Fibroblast of skin of back (primary cell): ENCODE measurements at places on chromosomes 6 and 20.

DNA sequence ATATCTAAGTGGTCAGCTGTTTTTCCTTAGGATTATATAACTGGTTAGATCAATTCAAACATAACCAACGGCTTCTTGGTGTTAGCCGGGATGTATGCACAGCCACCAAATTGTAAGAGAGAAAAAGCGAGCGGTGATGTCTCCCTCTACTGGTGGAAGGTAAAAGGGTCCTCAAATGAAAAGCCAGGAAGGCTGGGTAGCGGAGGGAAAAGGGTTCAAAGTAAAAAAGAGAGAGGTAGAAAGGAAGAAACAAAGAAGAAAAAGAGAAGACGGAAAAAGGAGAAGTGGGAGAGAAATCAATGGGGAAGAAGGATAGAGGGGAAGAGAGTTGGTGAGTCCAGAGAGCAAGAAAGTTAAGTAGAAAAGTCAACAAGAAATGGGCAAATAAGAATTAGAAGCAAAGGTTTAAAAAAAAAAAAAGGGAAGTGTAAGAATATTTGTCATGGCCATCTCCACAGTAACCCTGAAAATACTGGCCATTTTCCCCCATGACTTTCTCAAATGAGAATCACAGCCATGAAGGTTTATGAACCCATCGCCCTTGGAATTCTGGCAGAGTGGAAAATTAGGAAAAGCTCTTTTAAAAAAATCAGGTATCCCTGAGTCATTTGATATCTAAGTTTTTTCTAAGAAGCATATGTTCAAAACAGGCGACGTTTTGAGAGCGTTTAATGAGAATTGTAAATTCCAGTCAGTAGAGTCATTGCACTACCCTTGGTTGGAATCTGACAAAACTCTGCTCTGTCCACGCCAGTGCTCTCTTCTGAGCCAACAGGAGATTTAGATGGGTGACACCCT is 155.6 kb upstream of the SNX9 start:
- DNase-seq = peak; percentile 74

- DNase-seq = no peak
These were observed 13.1 kb downstream of the STMN3 start for GRCh38 chr20:63640086-63640485.

GRCh38 chr6:128244751-128245405 is 275.5 kb downstream of the PTPRK start:
- no peak for DNase-seq

- DNase-seq = no peak
These were observed 37.7 kb upstream of the PRSS16 start for GRCh38 chr6:27209659-27210269.

- peak; percentile 58 for DNase-seq
These were observed 104.5 kb downstream of the CD24 start for GRCh38 chr6:106870069-106870468.

- DNase-seq = no peak
These were observed 139.3 kb downstream of the RFPL4B start for GRCh38 chr6:112486454-112486853.

DNA sequence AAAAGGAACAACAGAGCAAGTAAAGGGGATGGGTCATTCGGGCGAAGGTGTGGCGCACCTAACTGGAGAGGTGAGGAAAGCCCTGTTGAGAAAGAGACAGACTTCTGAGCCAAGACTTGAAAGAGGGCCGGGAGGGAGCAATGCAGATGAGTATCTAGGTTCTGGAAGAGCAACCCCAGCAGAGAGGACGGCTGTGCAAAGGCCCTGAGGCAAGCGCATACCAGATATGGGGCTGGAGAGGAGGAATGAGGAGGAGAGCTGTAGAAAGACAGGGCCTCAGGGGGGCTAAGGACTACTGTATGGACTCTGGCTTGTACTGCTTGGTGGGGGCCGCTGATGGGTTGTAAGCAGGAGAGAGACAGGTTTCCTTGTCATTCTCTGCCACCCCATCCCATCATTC is 21.9 kb downstream of the TRERF1 start:
- no peak for DNase-seq

DNA sequence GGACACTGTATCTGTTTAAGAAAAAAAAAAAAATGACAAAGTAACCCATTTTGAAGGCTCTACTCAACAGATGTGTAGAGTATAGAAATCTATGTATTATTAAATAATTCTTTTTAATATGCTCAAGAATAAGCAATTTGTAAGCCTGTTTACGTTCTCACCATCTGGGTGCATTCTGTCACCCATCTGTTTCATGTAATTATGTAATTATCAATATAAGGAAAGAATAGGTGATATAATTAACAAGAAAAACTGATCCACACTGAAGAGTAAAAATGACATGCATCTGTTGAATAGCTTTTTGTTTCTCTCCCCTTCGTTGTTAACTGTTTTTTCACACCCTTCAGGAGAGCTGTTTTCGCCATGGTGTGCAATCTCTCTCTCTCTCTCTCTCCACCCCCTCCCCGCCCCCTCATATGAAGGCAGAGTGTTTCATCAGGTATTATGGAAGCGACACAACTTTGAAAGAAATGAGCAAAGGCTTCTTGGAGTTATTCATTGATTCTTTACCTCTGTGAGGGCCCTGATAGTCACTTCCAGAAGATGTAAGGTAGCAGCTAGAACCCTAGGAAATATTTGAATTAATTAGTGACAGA is 154.3 kb upstream of the INSM1 start:
- no peak for DNase-seq

DNA sequence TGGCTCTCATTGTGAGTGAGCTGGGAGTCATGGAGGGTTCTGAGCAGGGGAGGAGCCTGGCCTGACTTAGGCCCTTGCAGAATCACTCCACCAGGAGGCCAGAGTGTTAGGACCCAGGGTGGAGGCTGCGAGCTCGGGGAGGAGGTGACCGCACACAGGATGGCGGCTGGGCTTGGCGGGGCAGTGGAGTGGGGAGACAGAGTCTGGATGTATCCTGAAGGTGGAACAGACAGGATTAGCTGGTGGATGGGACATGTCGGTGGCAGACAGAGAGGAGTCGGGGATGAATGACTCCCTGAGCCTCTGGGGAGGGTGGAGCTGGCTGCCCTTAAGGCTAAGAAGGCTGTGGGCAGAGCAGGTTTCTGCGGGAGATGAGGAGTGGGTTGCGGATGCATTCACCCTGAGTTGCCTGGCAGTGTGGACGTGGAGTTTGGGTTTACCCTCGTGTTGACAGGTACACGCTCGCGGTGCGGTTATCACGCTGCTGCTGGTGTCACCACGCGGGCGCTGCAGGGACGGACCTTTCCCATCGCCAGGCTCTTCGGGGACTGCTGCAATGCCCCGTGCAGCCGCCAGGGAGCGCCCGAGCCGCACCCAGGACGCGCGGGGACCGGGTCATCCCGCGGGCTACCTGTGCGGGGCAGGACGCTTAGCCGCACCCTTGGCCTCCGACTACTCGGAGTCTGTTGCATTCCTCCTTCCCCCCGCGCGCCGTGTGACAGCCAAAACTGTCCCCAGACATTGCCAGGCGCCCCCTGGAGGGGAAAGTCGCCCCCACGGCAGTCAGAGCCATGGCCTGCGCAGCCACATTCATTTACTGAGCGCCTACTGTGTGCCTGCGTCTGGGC is 43.0 kb upstream of the PTGIS start:
- peak; percentile 46 for DNase-seq

DNA sequence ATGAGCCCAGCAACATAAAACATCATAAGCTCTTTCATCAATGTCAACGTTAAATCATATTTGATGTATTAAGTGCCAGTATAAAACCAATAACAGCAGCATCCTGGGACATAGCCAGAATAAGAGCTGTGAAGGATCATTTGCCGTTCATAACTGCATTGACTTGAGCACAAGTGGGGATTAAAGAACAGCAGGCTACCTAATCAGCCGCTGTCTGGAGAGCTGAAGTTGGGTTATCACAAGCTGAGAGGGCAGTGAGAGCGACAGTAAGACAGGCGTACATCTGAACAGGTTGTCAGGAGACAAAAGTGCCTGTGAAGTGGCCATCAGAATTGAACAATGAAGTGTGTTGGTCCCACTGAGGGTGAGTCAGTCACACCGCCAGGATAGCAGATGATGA is 269.6 kb downstream of the GRIK2 start:
- no peak for DNase-seq

DNA sequence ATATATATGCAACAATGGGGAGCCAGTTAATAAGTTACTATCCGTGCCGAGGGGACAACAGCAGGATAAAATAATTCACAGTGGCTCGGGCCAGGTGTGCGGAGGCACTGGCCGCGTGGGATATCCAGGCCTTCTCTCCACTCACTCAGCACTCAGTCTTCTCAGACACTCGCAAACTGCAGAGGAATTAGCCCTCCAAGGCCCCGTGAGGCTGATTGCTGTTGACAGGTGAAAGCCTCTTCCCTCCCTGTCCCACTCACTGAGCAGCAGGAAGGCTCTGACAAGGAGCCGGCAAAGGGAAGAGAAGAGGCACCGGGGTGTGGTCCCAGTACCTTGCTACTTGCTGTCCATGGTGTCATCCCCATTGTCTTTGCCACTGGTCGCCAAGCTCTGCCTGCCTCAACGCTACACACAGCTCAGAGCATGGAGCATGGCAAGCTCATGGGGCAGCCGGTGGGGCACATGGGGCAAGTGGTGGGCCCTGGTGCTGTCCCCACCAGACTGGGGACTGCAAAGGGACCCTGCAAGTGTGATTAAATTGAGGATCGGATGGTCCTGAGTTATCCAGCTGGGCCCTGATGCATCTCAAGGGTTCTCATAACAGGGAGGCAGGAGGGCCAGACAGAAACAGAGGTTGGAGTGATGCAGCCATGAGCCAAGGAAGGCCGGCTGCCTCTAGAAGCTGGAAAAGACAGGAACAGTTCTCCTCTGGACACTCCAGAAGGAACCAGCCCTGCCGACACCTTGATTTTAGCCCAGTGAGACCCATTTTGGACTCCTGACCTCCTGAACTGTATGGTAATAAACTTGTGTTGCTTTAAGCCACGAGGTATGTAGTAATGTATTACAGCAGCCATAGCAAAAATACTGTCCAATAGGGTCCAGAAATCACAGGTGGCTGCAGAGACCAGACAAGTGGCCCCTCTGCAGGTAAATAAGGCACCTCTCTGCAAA is 119.7 kb downstream of the PSMB1 start:
- no peak for DNase-seq

GRCh38 chr6:170316071-170316470 is 9.5 kb downstream of the FAM120B start:
- peak; percentile 29 for DNase-seq

DNA sequence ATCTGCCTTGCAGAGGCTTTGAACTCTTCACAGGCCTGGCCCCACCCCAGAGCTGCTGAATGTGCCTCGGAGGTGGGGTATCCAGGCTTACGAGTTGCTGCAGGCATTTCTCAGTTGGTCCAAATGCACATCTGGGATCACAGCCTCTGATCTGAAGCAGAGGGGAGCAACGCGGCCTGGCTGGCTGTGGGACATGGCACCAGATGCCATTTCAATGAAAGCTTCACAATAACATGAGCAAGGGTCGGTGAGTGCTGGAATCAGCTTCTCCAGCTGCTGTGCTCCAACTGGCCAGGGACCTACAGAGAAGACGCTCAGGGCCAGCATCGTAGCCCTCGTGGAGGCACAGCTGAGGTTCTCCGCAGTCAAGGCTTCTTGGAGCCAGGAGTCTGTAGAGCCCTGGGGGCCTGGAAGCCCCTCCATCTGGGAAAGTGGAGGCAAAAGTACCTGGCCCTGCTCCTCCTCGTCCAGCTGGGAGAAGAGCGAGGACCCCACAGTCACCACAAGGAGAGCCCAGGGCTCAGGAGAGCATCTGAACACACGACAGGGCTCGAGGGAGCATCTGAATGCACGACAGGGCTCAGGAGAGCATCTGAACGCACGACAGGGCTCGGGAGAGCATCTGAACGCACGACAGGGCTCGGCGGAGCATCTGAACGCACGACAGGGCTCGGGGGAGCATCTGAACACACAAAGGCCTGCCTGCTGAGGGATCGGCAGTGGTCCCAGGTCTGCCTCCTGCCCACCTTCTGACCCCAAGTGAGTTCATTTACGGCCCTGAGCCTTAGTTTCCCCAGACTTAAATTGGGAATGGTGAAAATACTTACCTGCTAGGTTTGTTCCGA is 165.2 kb downstream of the DLL1 start:
- DNase-seq = no peak

DNA sequence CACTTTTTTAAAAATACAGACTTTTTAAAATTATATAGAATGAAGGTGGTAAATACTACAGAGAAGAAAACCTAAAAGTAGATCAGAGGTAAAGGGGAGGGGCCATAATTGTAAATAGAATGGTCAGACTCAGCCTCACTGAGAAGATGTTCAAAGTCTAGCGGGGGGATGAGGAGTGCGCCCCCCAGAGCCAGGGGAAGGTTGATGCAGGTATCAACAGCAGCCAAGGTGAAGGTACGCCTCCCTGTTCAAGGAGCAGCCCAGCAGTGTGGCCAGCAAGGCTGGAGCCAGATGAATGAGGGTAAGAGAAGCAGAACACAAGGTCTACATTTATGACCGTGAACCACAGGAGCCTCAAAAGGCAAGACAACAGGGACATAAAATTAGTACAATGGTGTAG is 204.1 kb downstream of the PTPRT start:
- no peak for DNase-seq

- peak; percentile 96 for DNase-seq
These were observed 677.4 kb upstream of the CITED2 start for GRCh38 chr6:140051521-140052512.

GRCh38 chr20:63740627-63741353 is 1.2 kb downstream of the SLC2A4RG start:
- peak; percentile 80 for DNase-seq

DNA sequence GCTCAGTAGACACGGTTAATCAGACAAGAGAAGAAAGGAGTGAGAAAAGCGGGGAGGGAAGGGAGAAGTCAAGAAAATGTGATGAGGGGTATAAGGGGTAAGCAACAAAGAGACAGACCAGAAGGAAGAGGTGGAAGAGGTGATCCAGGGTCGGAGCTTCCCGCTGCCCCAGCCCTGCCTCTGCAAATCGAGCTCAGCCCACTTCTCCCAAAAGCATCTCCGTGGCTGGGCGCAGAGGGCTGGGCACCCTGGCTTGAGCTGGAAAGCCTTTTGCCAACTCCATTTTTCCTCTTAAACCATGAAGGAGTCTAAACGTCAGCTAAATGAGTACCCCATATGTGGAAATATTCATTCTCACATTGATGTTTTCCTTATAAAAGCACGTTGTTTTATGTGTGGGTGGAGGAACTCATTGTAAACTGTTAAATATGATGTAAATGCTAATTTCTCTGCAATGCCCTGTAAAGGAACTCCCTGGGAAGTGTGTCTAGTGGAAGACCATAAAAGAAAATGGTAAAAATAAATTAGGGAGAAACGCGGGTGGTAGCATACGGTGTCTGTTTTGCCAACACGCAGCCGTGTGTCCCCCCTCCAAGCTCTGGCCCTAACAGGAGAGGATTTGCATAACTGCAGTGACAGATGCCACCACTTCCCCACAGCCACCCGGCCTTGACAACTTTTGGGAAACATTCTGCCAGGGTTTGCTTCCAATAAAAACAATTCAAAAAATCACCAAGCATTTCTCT is 55.2 kb upstream of the MAFB start:
- DNase-seq = no peak
